ENCODE measurements at places on chromosomes 3 and 15.

- DNase-seq: no peak
These were observed 9.0 kb downstream of the P2RY1 start for GRCh38 chr3:152843955-152844354.

- DNase-seq: no peak
These were observed 160.4 kb upstream of the KCNH8 start for GRCh38 chr3:18987862-18988447.

GRCh38 chr3:30393079-30393478, 213.3 kb upstream of the TGFBR2 start:
- DNase-seq: no peak

GRCh38 chr15:101441696-101442095, 47.8 kb downstream of the PCSK6 start:
- DNase-seq: no peak

- DNase-seq: no peak
These were observed 7.9 kb downstream of the PRRT3 start for GRCh38 chr3:9944271-9944670.

GRCh38 chr3:190581041-190581541, 67.2 kb downstream of the IL1RAP start:
- no peak for DNase-seq

DNA sequence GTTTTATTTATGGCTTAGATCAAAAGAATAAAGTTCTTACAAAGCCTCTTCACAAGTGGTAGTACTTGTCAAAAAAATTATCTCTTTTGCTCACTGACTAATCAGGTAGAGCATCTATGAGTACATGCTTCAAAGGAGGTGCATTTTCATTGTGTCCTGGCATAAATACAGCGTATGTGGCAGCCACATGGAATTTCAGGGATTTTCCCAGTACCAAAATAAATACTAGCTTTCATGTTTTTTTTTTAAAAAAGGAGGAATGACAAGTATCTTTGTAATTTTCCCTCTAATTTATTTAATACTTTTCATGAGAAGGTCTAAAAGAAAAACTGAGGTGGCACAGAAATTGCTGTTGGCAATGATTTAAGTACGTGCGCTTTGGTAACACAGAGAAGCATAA, 597.8 kb upstream of the ALCAM start:
- DNase-seq: no peak

GRCh38 chr3:4261406-4261805, 41.8 kb upstream of the SETMAR start:
- no peak for DNase-seq

GRCh38 chr15:69784798-69785566, 312.7 kb downstream of the TLE3 start:
- DNase-seq: no peak

- DNase-seq: no peak
These were observed 86.4 kb downstream of the DNASE1L3 start for GRCh38 chr3:58124387-58124786.

GRCh38 chr3:16362770-16363169, 97.8 kb downstream of the OXNAD1 start:
- no peak for DNase-seq

DNA sequence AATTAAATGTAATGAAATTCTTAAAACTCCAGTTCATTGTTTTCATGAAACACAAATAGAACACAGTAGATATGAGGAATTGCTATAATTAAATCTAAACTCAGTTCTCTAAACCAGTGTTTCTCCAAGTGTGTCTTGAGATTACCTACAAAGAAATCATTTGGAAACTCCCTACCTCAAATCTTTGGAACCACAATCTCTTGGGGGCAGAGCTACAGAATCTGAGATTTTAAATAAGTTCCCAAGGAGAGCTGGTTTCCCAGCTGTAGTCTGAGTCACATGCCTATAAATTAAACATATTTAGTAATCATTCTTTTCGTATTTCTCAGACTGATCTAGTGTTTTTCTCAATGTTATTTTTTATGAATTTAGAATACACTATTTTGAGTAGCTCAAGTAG, 17.0 kb upstream of the ACTC1 start:
- DNase-seq: no peak

DNA sequence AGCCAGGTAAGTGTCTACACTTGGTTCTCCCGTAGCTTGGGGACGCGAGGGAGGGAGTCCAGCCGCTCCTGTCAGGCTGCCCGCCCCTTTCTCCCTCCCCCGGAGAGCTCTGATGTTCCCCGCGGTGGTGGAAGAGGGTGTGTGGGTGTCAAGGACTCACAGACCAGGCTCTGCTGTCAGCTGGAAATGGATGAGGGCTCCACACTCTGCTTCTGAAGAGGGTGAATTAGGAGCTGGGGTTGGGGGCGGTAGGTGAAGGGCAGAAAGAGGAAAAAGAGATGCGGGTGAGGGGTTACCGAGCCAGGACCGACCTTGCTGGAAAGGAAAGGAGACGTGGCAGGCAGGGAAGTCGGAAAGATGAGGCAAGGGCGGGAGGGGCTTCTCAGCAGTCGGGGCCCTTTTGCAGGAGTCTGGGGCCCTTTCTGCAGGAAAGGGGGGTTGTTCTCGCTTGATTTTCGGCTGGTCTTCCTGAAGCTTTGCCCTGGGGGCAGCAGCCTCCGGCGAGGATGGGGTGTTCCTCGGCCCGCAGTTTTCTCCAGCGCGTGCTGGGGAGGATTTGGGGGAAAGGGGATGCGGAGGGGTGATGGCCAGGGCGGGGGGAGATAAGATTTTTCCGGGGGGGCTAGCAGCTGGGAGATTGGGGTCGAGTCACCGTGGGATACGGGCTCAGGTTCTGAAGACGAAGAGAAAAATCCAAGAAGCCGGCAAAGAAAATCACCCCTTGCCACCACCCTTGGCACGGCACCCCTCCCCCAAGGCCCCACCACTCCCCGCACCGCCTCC, 602 bp upstream of the BAHD1 start:
- no peak for DNase-seq

- DNase-seq: no peak
These were observed 89.6 kb upstream of the RAP2B start for GRCh38 chr3:153072382-153072781.

GRCh38 chr3:9978710-9979305, 7.8 kb downstream of the EMC3 start:
- no peak for DNase-seq

- DNase-seq: no peak
These were observed 3.8 kb downstream of the MKRN2 start for GRCh38 chr3:12560505-12561190.

DNA sequence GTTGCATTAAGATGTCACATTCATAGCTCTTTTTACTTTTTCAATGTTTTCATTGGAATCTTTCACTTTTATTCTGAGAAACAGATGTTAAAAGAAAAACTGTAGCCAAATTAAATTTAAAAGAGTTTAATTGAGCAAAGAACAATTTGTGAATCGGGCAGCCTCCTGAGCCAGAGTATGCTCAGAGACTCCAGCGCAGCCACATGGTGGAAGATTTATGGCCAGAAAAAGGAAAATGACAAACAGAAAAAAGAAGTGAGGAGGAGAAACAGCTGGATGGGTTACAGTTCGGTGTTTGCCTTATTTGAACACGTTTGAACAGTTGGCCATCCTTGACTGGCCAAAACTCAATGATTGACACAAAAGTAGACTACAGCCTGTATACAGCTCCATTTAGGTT, 33.8 kb upstream of the RAB11A start:
- DNase-seq: no peak

DNA sequence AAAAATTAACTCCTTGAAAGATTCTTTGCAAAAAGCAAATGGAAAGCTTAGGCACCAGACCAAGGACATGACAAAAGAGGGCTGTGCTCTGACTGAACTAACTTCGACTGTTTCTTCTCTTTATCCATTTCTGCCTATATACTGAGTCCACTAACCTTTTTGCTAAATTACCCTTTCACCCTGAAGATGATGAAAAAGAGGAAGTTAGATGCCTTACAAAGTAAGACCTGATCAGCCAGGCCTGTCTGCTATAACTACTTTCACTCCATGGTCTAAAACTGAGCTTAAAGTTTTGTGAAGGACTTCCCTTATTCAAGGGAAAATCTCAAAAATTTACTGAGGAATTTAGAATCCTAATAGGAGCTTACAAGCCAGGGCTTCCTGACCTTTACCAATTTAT, 6.2 kb upstream of the IGSF10 start:
- no peak for DNase-seq

DNA sequence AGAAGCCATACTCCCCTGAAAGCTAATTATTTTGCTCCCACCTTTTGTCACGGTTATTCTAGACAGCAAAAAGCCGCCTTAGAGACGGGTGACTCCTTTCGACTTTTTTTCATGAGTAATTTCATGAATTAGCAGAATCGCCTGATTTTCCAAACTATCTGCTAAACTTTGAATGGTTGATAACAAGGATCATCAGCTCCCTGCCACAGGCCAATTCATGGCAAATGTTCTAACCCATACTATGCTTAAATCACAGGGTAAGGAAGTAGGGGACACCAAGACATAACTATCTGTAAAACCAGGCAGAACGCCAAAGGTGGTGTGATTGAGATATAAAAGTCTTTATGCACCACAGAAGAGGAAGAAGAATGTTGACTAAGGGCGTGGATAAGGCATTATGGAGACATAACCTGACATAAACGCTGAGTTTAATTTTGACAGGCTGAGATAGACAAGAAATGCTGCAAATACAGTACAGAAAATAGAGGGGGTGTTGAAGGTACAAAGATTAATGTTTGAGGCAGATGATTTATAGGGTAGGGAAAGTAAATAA, 891 bp upstream of the DMXL2 start:
- no peak for DNase-seq

DNA sequence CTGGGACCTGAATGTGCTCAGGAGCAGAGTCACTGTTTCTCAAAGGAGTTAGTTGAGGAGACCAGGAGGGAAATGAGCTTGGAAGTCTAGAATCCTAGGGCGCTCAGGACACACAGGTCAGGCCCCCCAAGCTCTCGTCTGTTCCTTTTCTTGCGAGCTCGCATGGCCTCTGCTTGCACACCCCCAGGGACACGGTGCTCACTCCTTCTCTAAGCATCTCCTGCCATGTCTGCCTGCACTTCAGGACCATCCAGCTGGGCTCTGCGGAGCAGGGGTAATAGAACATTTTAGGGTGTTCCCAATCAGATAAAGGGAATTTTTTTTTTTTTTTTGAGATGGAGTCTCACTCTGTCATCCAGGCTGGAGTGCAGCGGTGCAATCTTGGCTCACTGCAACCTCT, 213.2 kb downstream of the XXYLT1 start:
- DNase-seq: no peak

DNA sequence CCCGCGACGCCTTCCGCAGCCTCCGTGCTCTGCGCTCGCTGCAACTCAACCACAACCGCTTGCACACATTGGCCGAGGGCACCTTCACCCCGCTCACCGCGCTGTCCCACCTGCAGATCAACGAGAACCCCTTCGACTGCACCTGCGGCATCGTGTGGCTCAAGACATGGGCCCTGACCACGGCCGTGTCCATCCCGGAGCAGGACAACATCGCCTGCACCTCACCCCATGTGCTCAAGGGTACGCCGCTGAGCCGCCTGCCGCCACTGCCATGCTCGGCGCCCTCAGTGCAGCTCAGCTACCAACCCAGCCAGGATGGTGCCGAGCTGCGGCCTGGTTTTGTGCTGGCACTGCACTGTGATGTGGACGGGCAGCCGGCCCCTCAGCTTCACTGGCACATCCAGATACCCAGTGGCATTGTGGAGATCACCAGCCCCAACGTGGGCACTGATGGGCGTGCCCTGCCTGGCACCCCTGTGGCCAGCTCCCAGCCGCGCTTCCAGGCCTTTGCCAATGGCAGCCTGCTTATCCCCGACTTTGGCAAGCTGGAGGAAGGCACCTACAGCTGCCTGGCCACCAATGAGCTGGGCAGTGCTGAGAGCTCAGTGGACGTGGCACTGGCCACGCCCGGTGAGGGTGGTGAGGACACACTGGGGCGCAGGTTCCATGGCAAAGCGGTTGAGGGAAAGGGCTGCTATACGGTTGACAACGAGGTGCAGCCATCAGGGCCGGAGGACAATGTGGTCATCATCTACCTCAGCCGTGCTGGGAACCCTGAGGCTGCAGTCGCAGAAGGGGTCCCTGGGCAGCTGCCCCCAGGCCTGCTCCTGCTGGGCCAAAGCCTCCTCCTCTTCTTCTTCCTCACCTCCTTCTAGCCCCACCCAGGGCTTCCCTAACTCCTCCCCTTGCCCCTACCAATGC, 2.0 kb downstream of the ISLR start:
- DNase-seq: no peak

GRCh38 chr3:120142236-120142635, 48.0 kb upstream of the GSK3B start:
- DNase-seq: no peak

- DNase-seq: no peak
These were observed 12.7 kb downstream of the PRC1 start for GRCh38 chr15:90981681-90982080.

GRCh38 chr15:39640665-39641064, 59.8 kb downstream of the THBS1 start:
- no peak for DNase-seq

DNA sequence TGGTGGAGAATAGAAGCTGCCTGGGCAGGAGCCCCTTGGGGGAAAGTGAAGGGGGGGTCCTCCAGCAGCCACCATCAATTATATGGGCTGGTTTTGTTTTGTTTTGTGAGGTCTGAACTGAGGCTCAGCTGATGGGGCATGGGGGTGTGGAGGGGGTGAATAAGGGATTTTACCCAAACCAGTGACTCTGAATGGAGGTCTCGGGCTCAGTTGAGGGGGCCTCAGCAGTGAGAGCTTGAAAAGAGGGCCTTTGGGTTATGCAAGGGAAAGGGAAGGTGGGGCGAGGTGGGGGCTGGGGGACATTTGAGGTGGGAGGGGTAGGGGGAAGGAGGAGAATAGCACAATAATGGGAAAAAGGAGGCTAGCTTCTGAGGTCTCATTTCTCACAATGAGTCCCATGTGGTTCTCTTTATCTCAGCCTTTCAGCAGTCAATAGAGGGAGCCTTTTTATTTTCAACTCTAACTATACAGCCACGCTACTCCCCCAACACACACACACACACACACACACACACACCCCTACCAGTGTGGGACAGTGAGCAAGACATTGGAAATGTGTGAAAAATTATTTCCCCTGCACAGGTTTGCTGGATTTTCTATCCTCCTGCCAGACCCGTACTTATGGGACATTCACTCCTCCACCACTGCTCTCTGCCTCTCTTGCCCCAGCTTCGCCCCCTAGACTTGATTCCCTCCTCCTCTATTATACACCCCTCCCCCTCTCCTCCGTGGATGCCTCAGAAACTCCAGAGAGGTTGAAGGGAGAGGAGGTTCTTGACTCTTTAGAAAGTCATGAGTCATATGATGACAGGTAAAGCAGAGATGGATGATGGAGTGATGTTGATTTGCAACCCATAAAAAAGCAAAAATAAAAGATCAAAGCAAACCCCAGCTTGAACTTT, 96.0 kb downstream of the GTPBP8 start:
- no peak for DNase-seq

GRCh38 chr15:62093809-62094208, 27.0 kb downstream of the C2CD4A start:
- no peak for DNase-seq

All from smooth muscle cell of the brain vasculature (primary cell).